ENCODE measurements at places on chromosomes 11 and 22.

DNA sequence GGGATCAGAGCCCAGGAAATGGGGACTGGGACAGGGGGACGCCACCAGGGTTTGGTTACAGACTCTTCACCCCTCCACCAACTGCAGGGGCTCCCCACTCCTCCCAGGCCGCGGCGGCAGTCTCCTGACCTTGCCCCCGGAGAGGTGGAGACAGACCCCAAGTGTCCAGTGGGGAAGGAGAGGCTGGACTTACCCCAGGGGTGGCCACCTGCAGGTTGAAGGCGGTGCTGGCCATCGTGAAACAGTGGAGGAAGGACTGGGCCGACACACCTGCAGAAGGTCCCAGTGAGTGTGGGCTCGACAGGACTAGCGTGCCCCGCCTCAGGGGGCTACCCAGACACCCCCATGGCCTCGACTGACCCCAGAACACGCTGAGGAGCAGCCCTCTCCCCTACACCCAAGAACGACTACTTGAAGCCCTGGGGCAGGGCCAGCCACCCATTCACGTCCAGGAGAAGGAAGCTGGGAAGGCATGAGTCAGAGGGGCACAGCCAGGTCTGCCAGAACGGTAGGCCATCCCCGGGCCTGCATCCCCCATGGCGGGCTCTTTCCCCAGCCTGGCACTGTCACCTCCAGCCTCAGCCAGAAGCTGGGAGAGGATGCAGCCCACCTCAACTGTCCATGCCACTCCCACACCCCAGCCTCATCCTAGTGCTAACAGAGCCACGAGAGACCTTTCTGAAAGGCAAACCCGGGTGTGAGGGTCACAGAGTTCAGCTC is 2.3 kb downstream of the GATD1 start:
- DNase-seq: peak; percentile 56

GRCh38 chr11:8025816-8026215 is 38.7 kb downstream of the EIF3F start:
- no peak for DNase-seq

GRCh38 chr22:36317658-36318271 is 64.8 kb downstream of the APOL1 start:
- DNase-seq: no peak

DNA sequence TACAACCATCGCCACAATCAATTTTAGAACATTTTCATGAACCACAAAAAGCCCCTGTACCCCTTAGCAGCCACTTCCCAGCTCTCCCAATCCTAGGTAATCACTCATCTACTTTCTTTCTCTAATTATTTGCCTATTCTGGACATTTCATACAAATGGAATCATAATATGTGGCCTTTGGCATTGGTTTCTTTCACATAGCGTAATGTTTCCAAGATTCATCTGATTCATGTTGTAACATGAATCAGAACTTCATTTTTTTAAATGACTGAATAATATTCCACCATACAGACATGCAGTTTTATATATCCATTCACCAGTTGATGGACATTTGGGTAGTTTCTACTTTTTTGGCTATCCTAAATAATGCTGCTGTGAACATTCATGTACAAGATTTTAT is 56.2 kb upstream of the RCN1 start:
- no peak for DNase-seq

DNA sequence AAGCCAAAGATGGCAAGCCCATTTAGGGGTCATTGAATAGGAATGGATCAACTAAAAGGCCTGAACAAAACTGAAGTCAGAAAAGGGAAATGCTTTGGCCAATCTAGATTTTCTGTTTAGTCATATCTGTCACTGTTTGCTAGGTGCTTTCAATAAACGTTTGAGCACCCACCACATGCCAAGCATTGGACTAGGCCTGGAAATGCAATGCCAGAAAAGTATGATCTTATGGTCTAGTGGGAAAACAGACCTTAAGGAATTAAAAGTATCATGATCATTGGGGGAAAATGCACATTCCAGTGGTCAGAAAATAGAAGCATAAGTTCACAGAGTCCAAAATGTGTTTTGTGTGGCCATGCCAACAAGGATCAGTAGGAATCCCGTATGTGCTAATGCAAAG is 76.8 kb upstream of the BIRC3 start:
- DNase-seq: no peak

DNA sequence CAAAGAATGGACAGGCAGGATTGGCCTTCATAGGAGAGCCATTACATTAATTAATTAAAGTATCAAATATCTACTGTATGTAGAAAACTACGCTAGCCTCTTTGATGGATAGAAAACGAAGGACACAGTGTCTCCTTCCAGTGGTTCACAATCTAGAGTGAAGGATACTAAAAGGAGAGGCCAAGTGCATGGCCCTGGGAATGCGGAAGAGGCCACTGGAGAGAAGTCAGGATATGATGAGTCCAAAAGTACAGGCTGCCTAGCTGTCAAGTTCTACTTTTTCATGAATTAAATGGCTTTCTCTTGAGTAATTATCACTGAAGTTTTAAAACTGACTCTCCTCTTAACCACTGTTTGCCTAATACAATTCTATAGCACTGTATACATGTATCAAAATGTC is 41.9 kb downstream of the ATG16L2 start:
- DNase-seq: no peak

DNA sequence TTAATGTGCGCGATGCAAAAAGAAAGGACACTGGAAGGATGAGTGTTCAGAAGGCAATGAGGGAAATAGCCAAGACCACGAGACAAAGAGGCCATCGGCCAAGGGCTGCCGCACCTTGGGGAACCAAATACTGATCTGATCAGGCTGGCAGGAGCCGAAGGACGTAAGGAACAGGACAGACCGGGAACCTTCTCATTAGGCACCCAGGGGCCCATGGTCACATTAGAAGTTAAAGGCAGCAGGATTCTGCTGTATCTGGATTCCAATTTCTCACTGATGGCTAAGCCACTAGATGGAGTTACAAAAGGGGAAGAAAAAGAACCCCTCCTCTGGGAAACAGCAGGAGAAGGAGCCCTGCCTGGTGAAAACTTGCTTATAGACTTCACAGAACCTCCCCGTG is 28.8 kb upstream of the CPT1A start:
- DNase-seq: no peak

DNA sequence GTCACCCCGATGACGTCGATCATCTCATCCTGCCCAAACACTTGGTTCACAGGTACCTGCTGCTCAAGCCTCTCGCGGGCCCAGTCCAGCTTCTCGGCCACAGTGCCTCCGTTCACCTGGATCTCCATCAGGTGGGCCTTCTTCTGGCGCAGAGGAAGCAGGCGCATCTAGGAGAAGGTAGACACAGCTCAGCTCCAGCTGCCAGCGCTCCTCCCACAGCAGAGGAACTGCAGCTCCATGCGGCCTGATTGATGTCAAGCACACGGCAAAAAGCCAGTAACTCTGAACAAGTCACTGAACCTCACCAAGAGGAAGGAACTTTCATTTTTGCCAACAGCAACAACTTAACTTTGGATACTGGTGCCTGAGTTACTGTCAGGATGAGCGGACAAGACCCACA is 4.0 kb downstream of the RPL3 start:
- peak; percentile 29 for DNase-seq

Data from RKO (cell line).